ENCODE measurements at places on chromosomes 7 and 10.

DNA sequence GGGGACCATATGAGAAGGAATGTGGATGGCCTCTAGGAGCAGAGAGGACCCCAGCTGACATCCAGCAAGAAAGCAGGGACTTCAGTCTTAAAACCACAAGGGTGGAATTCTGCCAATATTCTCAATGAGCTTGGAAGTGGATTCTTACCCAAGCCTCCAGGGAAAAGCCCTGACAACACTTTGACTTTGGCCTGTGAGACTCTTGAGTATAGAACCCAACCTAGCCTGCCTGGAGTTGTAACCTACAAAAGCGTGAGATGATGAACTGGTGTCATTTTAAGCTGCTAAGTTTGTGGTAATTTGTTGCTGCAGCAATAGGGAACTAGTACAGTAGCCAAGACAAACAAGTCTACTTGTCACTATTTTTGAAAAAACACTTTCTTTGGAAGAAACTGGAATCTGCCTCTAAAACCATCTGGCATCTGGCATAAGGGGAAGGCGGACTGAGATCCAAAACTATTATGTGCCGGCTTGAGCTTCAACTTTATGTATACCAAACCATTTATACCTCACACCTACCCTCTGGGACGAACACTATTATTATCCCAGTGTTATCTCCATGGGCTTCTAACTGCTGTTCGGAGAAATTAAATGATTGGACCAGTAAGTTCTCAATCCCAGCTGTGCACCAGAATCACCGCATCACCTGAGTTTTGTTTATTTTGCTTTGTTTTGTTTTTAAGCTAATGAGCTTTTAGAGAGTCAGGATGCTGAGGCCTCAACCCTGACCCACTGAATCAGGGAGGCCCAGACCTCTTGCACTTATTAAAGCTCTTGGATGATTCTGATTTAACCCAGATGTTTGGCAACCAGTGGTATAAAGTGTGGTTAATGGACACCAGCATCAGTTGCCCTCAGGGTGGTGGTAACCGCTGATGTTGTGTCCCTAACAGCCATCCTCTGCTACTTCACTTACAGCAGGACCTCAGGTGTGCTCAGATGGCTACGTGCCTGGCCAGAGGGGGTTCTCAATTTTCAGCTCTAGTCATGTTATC is 83.0 kb downstream of the C1GALT1 start:
- DNase-seq, result no peak

DNA sequence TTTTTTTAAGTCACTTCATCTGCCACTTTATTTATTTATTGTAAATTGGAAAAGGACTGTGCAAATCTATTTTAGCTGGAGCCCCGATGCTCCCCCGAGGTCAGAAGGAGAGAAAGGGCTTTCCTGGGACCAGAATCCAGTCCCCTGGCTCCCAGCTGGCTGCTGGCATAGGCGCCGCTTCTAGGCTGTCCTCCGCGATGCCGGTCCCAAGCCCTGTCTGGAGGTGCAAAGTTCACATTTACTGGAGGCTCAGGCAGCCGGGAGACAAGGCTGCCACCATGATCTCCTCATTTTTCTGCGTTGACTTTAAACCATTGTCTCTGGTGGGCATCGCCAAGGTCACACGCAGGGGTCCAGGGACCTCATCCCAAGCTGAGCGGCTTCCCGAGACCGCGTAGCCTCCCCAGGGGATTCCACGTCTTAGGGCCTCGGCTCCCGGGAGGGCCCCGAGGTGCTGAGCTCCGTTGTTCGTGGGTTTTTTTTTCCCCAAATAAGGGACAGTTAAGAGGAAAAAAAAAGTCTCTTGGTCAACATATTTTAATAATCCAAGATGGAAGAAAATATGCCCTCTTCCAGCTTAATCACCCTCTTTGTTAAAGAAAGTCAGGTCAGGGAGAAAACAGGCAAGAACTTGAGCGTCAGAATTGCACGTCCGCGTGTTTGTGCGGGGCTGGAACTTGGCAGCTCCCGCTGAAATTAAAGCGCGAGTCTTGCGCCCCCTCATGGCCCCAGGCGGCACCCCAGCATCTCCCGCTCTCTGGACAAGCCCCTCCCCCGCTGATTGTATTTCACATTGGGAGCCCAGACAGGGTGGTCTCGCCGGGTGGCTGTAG is 11.9 kb downstream of the RGR start:
- DNase-seq, result no peak

GRCh38 chr10:131127610-131128009 is 183.9 kb downstream of the TCERG1L start:
- no peak for DNase-seq

GRCh38 chr7:24478137-24478655 is 95.1 kb upstream of the PALS2 start:
- no peak for DNase-seq

DNA sequence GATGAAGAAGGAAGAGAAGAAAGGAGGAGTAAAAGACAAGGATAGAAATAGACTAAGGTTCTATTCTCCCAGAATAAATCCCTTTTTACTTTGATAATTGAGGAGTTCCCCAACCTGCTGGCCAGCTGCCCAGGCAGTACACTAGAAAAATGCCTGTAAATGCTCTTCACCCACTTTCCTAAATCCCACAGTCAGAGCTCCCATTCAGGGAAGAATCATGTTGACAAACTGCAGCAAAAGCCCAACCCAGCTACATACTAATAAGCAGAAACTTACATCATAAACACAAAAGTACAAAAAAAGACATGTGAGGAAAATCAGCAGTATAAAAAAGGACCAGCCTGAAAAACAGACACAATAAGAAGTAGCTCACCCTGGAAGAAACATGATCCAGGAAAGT is 15.8 kb upstream of the KDM7A start:
- no peak for DNase-seq

DNA sequence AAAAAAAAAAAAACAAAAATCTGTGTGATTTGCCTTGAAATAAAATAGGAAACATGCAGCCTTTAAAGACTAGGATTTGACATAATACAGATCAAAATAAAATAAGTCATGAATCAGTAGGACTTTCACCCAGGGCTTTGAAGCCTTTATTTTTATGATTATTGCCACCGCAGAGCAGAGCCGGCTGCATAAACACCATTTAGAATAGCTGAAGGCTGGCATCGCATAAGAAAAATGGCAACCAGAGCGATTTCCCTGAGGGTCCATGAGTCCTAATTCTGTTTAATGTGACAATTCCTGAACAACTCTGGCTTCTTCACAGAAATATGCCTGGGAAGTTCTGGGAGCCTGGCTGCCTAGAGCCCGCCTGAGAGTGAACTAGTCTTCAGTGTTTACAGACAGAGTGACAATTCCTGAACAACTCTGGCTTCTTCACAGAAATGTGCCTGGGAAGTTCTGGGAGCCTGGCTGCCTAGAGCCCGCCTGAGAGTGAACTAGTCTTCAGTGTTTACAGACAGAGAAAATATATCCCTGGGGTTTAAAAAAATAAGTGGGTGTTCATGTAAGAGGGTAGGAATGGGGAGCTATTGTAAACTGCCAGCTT is 112.0 kb downstream of the EEPD1 start:
- no peak for DNase-seq

- DNase-seq, result no peak
These were observed 192.8 kb upstream of the KLF6 start for GRCh38 chr10:3977761-3978160.

DNA sequence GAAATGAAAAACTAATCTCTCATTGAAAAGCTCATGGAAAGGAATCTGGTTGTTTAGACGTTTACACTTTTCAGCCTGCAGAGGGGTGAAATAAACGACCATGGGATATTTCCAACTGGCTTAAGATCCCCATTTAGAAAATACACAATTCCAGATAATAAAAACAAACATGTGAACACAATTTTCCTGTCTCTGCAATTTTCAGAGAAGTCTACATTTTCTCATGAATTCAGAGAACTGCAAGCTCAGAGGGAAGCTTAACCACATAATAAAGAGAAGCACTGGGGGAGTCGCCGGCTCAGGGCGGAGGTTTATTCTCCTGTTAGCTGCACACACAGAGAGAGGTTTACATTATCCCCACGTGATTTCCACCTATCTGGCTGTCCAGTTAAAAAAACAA is 215.2 kb downstream of the FANK1 start:
- DNase-seq, result no peak

- no peak for DNase-seq
These were observed 315.7 kb downstream of the TNS3 start for GRCh38 chr7:47266131-47266706.

GRCh38 chr10:80447436-80448190 is 6.5 kb upstream of the TSPAN14 start:
- DNase-seq, result no peak

GRCh38 chr7:128010391-128011127 is 20.7 kb downstream of the LRRC4 start:
- DNase-seq, result no peak

- no peak for DNase-seq
These were observed 1.8 kb downstream of the PPP1R35 start for GRCh38 chr7:100434297-100435144.

- no peak for DNase-seq
These were observed 1289.7 kb upstream of the SORCS1 start for GRCh38 chr10:108454224-108454623.

DNA sequence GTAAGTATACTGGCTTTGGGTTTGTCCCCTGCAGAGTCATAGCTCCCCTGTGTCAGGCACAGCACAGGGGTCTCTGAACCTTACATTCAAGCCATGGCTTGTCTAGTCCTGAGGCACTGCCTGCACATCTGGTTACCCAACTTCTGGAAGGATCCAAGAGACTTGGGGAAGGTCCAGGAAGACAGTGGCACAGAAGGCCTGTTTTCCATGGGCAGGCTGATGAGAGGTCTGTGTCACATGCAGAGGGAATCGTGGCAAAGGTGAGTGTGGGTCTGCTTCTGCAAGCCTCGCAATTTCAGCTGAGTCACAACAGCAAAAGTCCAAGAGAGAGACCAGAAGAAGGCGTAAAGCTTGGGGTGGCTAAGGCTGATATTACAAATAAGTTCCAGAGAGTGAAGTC is 28.4 kb upstream of the BMPR1A start:
- no peak for DNase-seq

Data from NK-92 treated with Interleukin-12 subunit alpha and Interleukin-12 subunit beta, amount 100 ng/mL, for 24 hours (cell line).